ENCODE measurements at places on chromosomes 16 and 17.

DNA sequence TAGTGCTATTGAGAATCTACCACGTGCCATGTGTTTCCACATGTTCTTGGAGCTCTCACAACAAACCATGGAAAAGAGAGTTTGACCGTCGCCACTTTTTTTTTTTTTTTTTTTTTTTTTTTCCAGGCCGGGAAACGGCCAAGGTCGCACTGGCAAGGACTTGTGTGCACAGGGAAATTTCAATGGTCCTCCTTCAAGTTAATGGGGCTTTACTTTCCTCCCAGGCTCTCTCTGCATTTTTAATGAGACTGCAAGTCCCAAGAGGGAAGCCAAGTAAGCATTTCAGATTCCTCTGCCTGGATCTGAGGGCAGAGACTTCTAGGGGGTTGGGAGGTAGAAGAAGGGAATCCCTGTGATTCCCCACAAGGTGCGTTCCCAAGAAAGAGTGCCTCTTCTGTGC lies 94.7 kb upstream of the MPHOSPH6 start:
- DNase-seq: no peak

DNA sequence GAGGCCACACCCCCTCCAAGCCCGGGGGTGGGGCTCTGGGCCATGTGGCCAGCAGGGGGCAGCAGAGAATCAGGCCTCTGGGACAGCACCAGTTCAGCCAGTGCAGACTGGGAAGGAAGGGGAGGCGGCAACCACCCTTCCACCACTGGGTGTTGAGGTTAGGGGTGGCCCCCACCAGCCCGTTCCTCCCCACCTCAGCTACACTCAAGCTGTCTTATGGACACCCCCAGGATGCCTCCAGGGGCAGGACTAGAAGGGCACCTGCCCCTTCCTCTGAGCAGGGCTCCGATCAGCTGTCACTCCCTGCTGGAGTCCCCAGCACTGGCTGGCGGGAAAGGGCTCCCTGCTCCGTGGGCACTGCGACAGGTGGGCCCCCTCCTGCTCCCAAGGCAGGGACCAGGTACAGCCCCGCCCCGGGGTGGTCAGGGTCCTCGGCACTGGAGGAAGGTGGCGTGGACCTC lies 21.8 kb downstream of the KATNB1 start:
- peak; percentile 87 for DNase-seq

DNA sequence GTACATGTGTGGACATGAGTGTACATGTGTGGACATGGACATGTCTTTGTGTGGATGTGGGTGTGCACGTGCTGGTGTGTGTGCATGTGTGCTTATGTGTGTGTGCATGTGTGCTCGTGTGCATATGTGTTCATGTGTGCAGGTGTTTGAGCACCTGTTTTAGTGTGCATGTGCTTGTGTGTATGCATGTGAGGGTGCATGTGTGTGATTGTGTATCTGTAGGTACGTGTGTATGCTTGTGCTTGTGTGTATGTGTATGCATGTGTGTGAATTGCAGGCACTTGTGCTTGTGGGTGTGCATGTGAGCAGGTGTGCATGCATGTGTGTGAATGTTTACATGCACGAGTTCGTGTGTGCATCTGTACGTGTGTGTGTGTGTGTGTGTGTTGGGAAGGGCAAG lies 300.6 kb upstream of the EEF2KMT start:
- no peak for DNase-seq

- no peak for DNase-seq
These were observed 22.9 kb upstream of the C1QL1 start for GRCh38 chr17:44990994-44991393.

DNA sequence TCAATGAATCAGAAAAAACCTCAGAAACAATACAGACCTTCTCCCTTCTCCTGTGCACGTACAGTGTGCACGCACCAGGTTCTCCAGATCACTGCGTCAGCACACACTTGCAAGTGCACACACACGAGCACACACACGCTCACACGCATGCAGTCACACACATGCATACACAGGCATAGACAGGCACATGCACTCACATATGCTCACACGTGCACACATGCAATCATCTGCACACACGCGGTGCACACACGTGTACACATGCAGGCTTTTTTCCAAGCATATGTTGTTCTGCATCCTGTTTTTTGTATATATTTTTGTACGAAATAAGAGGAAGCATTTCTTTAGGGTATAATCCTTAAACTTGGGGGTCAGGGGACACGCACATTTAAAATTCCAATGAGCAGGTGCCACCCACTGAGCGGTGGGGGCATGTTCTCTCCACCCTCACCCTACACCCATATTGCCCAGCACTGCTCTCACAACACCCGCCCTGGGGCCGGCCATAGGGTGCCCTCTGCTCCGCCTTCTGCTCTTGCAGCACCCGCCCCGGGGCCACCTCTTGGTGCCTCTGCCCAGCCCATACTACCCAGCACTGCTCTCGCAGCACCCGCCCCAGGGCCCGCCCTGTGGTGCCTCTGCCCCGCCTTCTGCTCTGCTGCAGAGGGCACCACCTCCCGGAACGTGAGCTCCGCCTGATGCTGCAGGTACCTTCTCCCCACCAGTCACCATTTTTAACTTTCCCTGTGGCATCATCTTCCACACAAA lies 20.9 kb downstream of the KLHDC4 start:
- no peak for DNase-seq

DNA sequence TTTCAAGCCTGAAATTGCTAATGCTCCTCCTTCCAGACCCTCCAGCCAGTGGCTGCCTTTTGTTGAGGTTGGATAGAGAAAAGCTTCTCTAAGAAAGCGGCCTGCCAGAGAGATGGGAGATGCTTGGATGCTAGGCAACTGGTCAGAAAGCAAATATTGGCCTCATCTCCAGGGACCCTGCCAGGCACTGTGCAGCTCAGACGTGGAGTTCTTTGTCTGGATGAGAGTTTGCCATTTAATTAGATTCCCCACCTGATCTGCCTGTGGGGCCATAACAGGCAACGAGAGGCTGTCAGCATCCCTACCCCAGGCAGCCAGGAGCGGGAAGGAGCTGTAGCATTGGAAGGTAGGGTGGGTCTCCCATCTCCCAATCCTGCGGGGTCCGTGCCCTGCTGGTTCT lies 52.7 kb downstream of the ASIC2 start:
- no peak for DNase-seq

DNA sequence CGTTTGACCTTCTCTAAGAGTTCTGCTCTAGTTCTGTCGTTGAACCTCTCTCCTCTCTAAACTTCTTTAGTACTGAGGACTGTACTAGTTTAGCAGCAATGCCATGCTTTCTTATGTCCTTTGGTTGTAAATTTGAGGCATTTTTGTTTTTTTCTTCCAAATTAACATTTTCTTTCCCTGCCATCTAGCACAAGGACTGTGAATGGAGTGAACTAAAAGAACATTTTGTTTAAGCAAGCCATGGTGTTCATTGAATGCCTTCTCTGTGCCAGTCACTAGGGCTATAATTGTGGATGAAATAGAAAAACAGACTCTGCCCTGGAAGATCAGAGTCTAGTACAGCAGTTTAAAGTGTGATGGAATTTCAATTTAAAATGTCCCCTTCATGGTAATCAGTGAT lies 137.9 kb downstream of the FTO start:
- DNase-seq: no peak

DNA sequence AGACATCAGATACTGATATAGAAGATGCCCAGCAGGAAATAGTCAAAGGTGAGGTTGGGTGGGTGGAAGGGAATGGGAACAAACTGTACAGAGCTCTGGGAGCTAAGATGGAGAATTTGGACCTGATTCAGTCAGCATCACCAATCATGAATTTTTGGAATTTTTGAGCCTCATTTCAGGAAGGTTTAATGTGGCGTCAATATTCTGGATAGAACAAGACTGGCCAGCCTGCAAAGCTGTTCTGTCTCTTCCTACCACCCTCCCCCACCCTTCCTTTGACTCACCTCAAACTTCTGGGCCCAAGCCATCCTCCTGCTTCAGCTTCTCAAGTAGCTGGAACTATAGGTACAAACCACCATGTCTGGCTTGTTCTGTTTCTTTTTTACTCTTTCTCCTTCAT lies 32.6 kb downstream of the CTCF start:
- no peak for DNase-seq

DNA sequence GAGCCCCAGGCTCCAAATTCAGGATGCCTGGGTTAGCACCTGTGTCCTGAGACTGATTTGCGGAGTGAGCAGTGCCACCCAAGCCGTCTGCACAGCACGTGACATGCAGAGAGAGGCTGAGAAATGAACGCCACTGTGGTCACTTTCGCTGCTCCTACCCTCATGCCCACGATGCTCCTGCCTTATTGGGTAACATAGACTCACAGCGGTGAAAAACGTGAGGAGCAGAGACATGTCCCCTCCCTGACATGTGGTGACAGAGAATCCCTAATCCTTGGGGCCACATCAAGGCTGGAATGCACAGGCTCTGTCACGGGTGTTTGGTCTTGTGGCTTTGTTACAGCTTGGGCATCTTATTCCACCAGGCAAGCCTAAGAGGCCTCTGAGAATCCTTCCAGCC lies 52.1 kb upstream of the CACNG5 start:
- no peak for DNase-seq

- no peak for DNase-seq
These were observed 248.0 kb upstream of the GSE1 start for GRCh38 chr16:85365120-85365519.

DNA sequence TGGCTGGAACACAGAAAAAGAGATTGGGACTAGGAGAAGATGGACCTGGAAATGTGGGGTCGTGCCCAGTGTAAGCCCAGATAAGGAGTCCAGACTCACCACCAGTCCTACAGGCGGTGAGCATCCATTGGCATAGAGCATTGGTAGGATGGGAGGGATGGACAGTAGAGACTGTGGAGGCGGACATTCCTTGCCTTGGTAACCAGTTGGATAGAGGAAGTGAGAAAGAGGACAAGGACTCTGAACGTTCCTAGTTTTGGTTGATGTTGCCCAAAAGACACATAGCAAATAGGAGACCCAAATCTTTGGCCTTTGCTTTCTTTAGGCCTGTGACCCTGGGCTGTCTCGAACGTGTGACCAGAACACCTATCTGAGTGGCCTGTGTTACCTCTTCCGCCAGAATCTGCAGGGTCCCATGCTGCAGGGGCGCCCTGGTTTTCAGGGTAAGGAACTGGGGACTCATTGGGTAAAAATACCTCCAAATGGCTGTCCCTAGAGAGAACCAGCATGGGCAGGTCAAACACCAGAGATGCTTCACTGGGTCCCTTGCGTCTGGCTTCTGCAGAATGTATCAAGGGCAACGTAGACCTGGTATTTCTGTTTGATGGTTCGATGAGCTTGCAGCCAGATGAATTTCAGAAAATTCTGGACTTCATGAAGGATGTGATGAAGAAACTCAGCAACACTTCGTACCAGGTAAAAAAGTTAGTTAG lies 6.4 kb downstream of the ITGAL start:
- no peak for DNase-seq

DNA sequence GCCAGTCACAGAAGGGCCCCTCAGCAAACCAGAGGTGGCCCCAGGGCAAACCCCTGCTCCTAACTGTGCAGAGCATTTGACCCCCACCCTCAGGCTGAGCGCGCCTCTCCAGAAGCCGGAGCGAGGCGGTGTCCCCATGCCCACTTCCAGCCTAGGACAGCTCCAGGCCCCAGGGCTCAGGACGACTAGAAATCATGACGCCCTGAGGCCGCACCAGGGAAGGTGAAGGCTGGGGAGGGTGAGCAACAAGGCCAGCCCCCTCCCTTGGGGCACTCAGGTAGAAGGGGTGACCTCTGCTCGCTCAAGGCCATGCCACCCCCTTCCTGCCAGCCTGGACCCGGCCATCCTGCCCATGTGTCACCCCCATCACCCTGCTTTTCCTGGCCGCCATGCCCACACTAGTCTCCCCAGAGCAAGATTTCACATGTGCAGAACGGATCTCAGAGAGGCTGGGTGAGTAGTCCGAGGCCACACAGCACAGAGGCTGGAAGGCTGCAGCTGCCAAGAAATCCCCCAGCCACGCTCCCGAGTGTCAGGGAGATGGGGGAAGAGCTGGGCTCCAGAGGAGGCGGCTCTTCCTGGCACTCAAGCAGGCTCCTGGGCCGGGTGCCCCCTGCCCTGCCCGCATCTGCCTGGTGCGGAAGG lies 2.1 kb upstream of the PVALEF start:
- DNase-seq: no peak

DNA sequence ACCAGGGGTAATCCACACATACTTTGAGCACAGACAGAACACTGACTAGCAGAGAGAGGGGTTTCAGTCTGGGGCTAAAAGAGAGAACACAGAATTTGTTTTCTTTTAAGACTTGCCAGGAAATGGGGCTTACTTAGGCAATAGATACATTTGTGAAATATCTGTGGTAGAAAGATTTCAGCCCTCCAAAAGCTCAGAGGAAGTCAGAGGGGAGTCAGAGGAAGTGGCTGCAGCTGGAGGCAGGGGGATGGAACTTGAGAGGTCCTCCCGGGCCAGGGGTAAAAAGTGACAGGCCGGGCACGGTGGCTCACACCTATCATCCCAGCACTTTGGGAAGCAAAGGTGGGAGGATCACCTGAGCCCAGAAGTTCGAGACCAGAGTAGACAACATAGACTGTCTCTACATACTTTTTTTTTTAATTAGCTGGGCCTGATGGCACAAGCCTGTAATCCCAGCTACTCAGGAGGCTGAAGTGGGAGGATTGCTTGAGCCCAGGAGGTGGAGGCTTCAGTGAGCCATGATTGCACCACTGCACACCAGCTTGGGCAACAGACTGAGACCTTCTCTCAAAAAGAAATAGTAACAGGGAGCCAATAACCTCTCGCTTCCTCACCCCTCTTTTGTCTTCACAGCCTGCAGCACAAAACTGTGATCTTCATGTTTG lies 49.9 kb downstream of the NLRC5 start:
- DNase-seq: no peak
